ENCODE measurements at places on chromosomes 1 and 21.

GRCh38 chr1:208137193-208137592 lies 107.0 kb downstream of the PLXNA2 start:
- peak; percentile 31 for DNase-seq

DNA sequence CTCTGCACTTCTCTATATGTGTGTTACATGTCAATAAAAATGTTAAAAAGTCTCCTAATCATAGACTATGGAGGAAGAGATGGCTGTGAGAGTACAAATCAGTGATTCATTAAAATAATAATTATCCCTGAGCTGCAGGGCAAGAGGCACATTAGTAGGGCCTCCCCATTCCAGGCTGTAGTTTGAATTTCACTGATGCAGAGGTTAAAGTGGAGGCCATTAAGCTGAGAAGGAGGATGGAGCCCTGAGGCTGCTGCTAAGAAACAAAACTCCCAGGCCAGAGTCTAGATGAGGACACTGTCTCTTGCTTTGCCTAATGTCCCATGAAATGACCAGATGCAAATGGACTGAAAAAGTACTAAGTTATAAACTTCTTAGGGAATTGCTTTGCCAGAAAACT lies 89.1 kb upstream of the WDR26 start:
- DNase-seq = no peak

DNA sequence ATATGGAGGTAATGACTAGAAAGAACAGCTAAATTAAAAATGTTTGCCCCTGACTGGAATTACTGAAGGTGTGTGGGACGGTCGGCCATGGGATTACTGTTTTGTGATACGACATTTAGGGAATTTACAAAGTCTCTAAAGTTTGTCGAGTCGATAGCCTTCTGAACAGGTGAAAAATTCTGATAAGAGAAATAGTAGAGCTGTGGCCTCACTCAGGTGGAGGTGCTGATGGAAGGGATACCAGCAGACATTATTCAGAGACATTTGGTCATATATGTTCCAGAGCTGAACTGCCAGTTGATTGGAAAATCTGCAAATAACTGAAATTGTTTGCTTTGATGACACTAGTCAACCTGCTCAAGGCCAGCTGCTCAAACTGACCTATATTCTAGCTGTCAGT lies 71.1 kb downstream of the ADCY10 start:
- no peak for DNase-seq

- DNase-seq = peak; percentile 23
Observed at GRCh38 chr1:198641501-198641900, 2.7 kb downstream of the PTPRC start.

- DNase-seq = no peak
Observed at GRCh38 chr1:220380885-220381284, 108.6 kb upstream of the RAB3GAP2 start.

- no peak for DNase-seq
Observed at GRCh38 chr1:44282704-44283426, 69.6 kb downstream of the DMAP1 start.

DNA sequence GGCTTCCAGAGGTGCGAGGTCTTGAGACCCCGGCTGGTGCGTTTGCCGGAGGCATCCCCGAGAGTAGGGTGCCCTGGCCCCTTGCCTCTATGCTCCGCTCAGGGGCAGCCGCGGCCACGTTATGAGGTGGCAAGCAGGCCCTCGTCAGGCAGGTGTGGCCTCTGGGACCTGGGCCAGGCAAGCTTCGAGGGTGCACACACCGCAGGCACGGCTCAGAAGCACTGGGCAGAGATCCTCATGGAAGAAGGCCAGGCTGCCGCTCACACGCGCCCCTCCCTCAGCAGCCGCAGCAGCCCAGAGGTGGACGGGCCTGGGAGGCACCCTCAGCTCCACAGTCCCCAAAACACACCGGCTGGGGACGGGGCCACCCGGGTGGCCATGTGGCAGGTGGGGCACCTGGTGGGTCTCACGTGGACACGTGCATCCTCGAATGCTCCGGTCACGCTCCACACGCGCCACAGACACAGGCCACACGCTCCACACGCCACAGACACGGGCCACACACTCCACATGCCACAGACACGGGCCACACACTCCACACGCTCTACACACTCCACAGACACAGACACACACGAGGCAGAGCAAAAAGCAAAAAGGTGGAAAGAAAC lies 6.5 kb downstream of the SDF4 start:
- no peak for DNase-seq

DNA sequence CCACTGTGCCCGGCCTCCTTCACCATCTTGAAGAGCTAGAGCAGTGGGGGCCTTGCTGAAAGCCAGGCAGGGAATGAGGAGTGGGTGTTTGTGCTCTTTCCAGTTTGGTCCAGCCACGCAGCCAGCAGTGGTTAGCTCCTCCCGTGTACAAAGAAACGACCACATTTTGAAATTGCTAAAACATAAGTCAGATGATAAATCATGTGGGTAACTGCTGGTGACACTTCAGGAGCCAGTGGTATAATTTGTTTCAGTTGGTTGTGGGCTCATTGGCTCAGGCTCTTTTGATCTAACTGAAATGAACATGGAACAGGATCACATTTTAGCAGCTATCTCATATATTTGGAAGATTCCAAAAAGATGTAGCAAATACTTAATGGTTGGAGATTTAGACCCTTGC lies 87.6 kb downstream of the MTR start:
- DNase-seq = no peak

- DNase-seq = no peak
Observed at GRCh38 chr1:178539291-178539690, 26.4 kb downstream of the TEX35 start.

DNA sequence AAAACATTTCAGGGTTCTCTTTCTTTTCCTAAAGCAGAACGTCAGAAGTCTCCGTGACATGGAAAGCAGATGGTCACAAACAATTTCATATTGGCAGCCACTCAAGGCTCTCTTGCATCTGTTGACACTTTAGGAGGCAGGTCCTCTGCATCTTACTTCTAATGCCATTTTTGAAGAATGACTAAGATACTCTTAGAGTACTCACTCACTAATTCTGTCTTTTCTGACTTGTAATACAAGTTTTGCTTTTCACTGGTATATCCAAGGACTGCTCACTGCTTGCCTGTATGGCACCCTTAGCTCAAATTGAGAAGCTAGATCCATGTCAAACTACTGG lies 68.3 kb downstream of the PRRX1 start:
- peak; percentile 27 for DNase-seq

- no peak for DNase-seq
Observed at GRCh38 chr1:20153000-20153418, 13.9 kb downstream of the PLA2G2F start.

DNA sequence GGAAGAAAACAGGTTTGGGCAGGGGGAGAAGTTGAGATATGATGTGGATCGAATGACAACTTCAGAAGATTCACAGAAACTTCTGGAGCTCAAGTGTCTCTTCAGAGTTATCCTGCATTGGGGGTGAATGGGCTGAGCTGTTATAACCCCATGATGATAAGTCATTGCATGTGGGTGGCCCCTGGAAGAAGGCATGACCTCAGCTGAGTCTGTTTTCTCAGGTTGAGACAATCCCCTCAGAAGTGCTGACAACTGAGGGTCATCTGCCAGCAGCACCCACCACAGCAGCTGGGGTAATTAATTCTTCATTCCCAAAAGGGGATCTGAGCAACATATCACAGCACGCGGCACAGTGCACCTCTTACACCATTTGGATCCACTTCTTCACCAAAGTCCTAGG lies 138.6 kb upstream of the CAMK1G start:
- no peak for DNase-seq

DNA sequence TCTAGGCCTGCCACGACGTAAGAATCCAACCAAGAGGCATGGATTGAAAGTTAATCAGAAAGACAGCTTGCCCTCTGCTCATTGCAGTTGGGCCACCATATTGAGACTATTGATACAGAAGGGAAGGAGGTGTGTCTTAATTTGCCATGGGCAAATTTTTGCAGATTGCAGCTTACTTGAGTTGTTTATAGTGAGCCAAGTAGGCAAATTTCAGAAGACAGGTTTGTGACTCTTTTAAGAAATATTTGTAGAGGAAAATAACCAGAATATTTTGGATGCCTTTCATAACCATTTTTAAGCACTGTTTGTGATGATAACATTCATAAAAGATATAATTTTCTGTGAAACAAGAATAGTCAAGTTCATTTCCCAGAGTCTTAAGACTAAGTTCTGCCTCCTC lies 74.1 kb downstream of the PRDM2 start:
- DNase-seq = peak; percentile 66

GRCh38 chr1:34245967-34246366 lies 69.3 kb downstream of the C1orf94 start:
- DNase-seq = no peak

- DNase-seq = no peak
Observed at GRCh38 chr1:41286486-41286885, 44.4 kb upstream of the SCMH1 start.

DNA sequence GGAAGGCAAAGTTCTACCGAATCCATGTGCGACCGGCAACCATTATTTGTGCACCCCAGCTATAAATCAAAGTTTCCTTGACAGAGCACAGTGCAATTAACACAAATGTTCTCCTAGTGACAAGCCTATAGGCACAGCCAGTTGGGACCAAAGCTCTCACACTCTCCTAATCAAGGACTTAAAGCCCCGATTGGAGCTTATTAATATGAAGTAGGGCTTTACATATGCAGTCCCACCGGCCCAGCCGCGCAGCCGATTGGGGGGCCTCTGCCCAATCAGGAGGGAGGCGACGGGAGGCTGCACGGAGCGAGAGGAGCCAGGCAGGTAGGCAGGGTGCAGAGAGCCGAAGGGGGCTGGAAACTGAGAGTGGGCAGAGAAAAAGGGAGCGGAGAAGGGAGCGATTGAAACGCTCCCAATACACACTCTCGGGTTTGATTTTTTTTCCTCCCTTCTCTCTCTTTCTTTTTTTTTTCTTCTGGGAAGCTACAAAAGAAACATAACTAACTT lies at the start of gene ESRRG:
ESRRG (minus strand) TSS at position 156 of the 507 bp plus-strand sequence; CDS start at position 26, 130 bp downstream.
- DNase-seq = peak; percentile 13

GRCh38 chr1:154871374-154871773 lies 1.3 kb upstream of the KCNN3 start:
- DNase-seq = no peak

DNA sequence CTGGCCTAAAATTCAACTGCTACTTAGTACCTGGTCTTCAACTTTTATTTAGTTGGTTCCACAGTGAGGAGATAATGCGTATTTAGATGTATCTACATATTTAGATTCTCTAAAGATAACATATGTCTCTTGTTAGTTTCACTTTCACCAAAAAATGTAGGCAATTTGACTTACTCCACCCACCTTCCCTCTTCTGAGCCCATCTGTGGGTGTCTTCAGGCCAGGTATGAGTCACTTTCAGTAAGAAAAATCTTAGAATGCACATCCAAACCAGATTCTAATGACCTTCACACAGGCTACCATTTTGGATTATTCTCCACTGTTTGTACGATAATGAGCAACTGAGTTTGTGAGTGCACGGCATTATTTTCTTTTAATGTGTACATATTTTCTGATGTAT lies 501.7 kb downstream of the NEGR1 start:
- DNase-seq = peak; percentile 29

DNA sequence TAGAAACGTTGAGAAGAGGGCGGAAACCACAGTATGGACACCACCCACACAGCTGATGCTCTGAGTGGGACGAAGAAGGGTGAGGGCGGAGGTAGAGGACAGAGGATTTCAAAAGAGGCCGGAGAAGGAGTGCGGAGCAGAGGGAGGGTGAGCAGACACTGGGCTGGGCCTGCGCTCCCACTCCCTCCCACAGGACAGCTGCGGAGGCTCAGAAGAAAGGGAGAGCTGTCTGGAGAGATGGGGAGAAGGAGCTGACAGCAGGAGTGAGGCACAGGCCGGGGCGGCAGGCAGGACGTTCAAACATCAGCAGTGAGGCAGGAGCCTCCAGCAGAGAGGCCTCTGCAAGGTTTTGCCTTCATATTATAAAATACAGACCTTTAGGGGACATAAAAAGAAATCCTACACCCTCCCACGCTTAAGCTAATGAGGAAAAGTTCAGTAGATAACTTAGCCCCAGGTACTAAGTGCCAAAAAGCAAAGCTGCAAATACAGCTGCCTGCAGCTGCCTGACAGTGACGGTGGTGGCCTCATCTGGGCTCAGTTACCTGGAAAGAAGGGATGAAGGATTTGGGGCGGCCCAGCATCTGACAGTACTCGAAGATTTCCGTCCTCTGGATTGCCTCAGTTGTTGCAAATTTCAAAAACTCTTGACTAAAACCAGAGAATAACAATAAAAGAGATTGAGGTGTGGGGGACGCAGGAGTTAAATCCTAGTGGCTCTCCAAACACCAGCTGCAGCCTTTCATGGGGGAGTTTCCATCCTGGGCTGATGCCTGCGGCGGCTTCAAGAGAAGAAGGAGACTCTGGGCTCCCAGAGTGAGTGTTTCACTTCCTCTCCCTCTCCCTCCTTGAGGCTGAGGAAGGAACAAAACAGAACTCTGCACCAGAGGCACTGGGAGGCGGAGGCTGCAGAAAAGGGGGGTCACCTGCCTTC lies 25.6 kb downstream of the SEC16B start:
- no peak for DNase-seq

DNA sequence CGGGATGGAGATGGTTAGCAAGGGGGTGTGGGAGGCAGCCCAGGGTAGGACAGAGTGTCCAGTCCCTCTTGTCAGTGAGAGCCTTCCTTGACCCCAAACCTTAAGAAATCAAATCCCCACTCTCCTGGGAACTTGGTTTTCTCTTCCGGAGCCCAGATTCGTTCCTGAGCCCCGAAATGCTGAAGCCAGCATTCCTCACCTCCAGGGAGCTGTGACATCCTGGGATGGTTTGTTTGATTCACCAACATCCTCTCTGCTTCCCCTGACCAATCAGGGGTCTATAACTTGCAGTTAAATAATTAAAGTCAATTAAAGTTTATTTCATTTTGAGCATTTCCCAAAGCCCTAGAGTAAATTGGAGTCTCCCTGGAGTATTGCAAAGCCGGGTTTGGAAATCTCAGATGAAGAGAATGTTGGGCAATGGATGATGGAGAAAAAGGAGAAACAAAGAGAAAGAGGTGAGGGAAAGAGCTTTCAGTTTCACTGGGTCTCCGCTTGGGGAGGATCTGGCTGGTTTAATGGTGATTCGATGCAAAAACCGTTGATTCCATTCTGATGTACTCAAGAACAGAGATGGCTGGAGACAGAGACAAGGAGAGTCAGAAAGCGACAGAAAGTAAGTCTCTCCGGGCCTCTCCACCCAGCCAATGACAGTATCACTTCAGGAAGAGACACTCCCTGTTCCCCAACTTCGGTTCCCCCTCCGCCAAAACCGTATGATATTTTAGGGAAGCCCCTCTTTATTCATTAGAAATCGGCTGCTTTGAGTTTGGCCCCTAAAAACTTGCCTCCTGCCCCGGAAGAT lies 12.8 kb upstream of the ALX3 start:
- DNase-seq = no peak
